T-helper 17 cell (primary cell): ENCODE measurements at places on chromosomes 12 and 14.

DNA sequence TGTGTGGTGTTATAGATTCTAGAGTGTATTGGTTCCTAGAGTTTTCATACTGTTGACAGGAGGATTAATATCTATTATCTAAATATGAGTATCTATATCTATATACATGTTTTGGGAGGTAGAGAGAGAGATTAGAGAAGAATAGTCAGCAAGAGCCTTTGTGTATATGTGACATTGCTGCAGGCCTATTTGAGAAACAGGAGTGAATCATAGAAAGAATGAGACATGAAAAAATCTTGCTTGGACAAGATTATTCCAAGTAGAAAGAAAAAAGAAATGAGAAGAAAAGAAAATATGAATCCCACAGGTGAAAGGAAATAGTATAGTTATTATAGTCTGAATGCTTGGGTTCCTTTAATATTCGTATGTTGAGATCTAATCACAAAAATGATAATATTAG lies 720.4 kb downstream of the RERGL start:
- H3K36me3 ChIP-seq: no peaks in the 10 kb centered on the region
- no peak for DNase-seq
- no peak overlapping the region for H3K27ac ChIP-seq

DNA sequence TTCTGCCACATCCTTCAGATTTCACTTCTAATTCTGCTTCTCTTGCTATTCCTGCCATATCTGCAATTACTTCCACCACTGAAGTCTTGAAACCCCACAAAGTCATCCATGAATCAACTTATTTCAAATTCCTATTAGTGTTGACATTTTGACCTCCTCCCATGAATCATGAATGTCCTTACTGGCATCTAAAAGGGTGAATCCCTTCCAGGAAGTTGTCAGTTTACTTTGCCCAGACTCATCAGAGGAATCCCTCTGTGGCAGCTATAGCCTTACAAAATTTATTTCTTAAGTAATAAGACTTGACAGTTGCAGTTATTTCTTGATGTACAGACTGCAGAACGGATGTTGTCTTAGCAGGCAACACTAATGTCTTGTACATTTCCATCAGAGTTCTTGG lies 162.9 kb downstream of the PCNX1 start:
- no peak overlapping the region for H3K27ac ChIP-seq
- H3K4me3 ChIP-seq: no peak overlapping the region
- no peaks in the 10 kb centered on the region for H3K27me3 ChIP-seq
- peaks cover 36% of the 10 kb centered on the region for H3K4me1 ChIP-seq
- peaks cover 22% of the 10 kb centered on the region for H3K36me3 ChIP-seq
- no peak for DNase-seq

DNA sequence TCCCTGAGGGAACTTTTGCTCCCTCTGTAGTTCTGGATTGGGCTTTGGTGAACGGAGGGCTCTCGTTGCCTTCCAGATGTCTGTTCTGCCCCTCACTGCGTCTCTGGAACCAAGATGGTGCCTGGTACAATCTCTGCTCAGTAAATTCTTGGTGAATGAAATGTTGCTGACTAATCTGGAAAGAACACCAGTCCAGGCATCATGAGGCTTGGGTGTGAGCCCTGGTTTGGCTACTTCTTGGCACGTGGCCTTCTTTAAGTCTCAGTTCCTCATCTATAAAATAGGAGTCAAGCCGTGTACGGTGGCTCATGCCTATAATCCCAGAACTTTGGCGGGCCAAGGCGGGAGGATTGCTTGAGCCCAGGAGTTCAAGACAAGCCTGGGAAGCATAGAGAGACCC lies 4.3 kb downstream of the HHIPL1 start:
- H3K36me3 ChIP-seq: peaks cover 5% of the 10 kb centered on the region
- H3K27ac ChIP-seq: no peak overlapping the region
- peaks cover 6% of the 10 kb centered on the region for H3K4me1 ChIP-seq
- H3K4me3 ChIP-seq: no peak overlapping the region
- no peak for DNase-seq
- peaks cover 61% of the 10 kb centered on the region for H3K27me3 ChIP-seq

DNA sequence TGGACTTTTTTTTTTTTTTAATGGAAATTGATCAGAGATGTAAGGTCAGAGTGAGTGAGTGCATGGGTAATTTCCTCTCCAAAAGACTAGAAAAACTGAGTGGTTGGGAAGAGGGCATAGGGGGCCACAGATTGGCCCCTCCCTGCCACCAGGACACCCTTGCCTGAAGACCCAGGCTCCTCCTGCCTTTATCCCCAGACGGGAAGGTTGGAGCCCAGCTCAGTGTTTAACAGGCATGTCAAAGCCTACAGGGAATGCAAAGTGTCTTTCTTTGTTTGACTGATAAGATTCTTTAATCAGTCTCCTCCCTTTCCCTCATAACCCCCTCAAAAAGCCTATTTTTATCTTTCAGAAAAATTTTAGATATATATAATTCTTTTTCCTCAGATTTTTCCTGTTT lies 50.3 kb downstream of the IRAK3 start:
- no peak for DNase-seq
- peaks cover 5% of the 10 kb centered on the region for H3K36me3 ChIP-seq
- no peak overlapping the region for H3K27ac ChIP-seq
- H3K4me1 ChIP-seq: peaks cover 7% of the 10 kb centered on the region

- H3K27me3 ChIP-seq: peaks cover 12% of the 10 kb centered on the region
- no peak overlapping the region for H3K4me3 ChIP-seq
- no peak overlapping the region for H3K27ac ChIP-seq
- DNase-seq: no peak
Observed at GRCh38 chr12:57152639-57153038, 5.2 kb upstream of the LRP1-AS start.
